ENCODE measurements at places on chromosomes 7 and 10.

GRCh38 chr7:100190048-100190711 lies 12.5 kb downstream of the STAG3 start:
- no peak for DNase-seq

DNA sequence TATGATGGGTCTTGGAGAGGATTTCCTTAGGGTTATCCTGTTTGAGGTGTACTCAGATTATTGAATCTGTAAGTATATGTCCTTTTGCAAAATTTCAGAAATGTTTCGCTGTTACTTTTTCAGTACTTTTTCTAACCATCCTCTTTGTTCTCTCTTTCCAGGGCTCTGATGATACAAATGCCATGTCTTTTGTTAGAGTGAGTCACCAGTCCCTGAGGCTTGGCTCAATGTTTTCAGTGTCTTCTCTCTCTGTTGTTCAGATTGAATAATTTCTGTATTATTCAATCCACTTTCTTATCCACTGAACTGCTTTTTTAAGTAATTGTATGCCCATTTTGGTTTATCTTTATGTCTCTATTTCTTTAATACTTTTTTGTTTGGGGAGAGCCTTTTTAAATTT lies 449.4 kb downstream of the TNS3 start:
- no peak for DNase-seq

DNA sequence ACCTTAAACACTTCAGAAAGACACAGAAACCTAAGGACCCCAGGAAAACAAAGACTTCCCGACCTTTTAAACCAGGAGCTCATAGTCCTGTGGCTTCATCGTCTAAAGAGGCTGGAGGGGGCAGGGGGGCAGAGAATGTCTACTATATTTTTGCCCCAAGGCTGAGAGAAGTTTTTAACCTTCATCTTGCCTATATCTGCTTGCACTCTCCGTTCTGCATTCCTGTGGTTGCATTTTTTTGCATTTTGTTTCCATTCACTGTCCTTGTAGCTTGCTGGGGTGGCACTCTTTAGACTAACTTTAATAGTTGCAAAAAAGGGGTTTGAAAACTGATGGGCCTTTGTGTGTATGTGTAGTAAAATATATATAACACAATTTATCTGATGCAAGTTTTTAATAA lies 23.7 kb downstream of the PRKAR2B start:
- DNase-seq = no peak

- DNase-seq = no peak
Observed at GRCh38 chr10:30743586-30743985, 114.0 kb upstream of the LYZL2 start.

DNA sequence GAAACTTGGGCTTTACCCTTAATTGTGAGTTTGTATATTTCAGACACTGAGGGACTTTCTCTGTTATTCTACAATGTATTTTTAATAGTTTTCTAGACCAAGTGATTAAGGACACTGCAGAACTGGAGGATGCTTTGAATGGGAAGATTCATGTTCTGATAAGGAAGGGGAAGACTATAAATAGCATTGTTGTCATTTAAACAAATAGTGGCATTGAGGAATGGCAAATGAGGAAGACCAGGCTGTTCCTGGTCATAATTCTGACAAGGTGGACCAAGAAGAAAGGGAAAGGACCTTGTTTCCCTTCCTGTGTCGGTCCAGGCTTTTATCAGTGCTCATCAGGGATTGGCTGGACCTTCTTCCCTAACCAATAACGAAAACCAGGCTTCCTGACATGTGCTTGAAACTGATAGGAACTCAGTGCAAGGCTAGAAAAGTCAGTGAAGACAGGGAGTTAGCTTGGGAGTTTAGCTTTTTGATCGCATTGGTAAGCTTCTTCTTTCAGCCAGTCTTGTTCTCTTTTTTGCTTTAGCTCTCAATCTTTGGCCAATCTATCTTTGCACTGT lies 116.2 kb downstream of the ITGA8 start:
- DNase-seq = no peak

GRCh38 chr10:53597835-53598251 lies 825.3 kb upstream of the MBL2 start:
- DNase-seq = no peak

- no peak for DNase-seq
Observed at GRCh38 chr10:114393482-114393881, 10.8 kb downstream of the AFAP1L2 start.

GRCh38 chr7:27248427-27248806 lies 5.8 kb downstream of the EVX1 start:
- no peak for DNase-seq

GRCh38 chr10:11180228-11180627 lies 162.6 kb downstream of the CELF2 start:
- no peak for DNase-seq

DNA sequence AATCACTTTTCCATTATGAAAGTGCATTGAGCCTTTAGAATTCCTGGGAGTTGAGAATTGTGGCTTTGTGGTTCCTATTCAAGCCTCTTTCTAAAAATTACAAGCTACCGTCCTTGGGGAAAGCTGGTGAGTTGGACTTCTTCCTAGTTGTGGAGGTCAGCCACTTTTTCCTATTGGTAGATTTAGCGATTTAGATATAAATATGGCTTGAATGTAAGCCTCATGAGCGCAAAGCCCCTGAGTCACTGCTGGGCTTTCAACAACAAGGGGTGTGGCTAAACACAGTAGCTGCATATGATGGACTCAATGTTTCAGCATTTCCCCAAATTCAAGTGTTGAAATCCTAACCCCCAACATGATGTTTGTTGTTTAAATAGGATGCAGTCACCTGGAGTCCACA lies 150.0 kb upstream of the IGFBP3 start:
- DNase-seq = no peak

DNA sequence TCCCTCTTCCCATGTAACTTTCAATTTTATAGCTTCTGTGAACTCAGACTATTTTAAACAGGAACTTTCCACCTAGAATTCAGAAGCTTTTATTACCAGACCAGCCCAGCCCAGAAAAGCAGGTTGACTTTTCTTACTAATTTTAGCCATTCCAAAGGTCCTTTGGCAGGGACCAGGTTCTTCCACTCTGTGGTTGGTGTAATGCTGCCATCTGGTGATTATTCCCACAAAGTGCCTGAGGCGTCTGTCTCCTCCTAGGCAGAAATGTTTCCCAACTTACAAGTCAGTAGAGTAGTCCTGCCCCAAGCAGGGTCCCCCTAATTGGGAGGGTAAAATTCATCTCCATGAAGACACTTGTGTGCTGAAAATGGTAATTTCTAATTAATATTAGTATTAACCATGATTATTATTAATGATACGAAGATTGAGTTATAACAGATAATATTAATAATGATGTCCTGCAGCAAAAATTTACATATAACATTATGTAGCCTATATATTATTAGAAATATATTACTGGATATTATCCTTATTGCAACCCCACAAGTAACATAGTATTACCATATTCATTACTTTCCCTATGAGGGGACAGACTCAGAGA lies 53.0 kb upstream of the PPP1R17 start:
- no peak for DNase-seq

GRCh38 chr7:63899691-63900393 lies 98.8 kb upstream of the ZNF722 start:
- DNase-seq = no peak

- no peak for DNase-seq
Observed at GRCh38 chr7:98091061-98091460, 15.6 kb upstream of the LMTK2 start.

DNA sequence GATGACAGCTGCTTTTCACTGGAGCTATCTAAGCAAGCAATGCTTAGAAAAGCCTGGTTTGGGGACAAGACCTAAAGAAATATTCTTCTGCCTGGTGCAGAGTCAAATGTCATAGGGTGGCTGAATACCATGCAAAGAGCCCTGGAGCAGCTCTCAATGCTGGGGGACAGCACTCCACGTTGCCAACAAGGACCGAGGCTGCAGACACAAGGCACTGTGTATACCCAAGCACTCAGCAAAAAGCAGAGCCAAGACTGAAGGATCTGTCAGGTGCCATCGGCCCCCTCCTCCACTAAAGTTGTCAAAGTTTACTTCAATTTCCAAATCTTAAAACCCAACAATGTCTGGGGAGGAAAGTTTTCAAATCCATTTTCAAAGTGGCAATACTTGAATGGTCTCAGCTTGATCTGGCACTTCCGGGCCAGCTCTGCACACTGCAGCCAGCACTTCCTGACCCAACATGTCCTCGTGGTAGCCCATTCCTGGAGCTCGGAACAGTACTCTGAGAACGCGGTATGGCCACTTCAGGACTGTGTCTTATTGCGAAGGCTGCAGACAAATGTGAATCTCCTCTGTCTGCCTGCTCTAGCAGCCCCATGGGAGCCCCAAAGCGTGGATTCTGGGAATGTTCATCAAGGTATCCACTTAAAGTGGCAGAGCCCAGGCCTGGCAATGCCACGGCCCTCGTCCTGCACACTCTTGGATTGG lies 191.8 kb downstream of the TNS3 start:
- DNase-seq = no peak
